Neural progenitor cell (in vitro differentiated cells): ENCODE measurements at places on chromosomes 7 and 10.
A peak's percentile ranks its signal among the peaks of the same experiment; 100 is the strongest.

GRCh38 chr10:71363936-71364335 is 32.8 kb upstream of the CDH23 start:
- no peak for DNase-seq

DNA sequence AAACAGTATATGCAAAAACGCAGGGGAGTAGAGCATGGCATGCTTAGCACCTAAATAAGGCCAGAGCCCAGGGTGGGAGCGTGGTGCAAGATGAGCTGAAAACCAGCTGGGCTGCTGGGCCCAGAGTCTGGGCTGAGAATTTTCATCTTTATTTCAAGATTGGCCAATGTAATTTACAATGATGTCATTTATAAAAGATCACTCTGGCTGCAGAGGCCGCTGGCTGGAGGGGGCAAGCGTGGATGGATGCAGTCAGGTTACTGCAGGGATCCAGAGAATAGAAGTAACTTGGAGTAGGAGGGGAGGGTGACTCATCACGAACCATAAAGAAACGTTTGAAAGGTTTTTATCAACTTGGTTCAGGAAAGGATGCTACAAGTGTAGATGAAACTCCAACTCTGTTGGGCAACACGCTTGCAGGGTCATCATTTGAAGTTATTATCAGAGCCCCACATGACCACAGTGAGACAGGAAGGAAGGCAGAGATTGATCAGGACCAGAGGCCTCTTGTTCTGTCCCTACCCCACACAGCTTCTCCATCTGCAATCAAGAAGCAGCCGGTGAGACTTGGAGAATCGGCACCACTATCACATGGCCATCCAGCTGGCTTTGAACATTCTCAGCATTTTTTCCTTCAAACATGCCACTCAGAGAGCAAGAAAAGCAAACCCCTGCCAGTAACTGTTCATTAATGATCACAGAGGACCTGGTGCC is 49.2 kb downstream of the ODAD2 start:
- no peak for DNase-seq

- DNase-seq, result no peak
These were observed 6.2 kb downstream of the SAR1A start for GRCh38 chr10:70164163-70164562.

DNA sequence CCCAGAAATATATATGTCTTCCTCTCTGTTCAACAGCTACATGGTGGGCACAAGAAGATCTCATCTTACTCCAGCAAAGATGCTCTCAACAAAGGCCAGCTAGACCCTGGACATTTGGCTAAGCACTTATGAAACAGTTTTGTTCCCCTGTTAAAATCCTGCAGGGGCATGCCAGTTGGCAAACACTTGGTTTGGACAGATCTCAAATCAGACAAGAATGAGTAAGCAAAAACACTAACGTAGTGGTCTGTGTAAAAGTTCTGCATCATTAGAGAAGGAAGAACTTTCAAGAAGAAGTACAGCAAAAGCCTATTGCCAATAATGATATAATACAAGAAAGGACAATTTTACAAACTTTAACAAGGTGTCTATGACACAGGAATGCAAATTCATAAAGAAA is 125.6 kb downstream of the CALN1 start:
- no peak for DNase-seq

GRCh38 chr7:54864663-54865062 is 105.7 kb upstream of the SEC61G start:
- DNase-seq, result no peak

GRCh38 chr7:37977243-37977642 is 56.8 kb downstream of the EPDR1 start:
- DNase-seq, result no peak

DNA sequence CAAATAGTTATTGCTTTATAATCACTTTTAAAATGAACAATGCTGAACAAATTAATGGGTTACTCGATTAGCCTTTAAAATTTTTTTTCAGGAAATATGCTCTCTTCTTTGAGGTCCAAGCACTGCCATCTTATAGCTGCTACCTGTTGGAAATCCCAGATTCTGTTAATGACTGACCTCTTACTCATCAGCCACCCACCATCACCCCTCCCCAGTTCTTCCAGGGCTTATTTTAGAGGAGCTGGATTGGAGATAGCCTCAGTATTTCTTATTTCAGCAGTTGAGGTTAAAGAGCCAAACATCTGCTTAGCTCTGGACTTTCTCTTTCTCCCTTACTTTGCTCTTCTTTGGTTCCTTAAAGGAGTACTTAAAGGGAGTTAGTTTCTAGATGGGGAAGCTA is 420.0 kb downstream of the EXOC4 start:
- DNase-seq, result no peak

DNA sequence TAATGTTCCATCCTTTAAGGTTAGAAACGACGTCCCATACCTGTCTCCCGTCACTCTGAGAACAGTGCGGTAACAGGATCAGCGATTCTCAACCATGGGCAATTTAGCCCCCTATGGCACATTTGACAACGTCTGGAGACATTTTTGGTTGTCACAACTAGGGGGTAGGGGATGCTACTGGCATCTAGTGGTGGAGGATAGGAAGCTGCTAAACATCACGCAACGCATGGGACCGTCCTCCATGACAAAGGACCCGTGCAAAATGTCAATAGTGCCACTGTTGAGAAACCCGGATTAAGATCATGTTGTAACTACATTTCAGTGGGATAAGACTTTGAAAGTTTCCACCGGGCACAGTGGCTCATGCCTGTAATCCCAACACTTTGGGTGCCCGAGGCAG is 5.0 kb upstream of the PAXIP1 start:
- peak; percentile 69 for DNase-seq

DNA sequence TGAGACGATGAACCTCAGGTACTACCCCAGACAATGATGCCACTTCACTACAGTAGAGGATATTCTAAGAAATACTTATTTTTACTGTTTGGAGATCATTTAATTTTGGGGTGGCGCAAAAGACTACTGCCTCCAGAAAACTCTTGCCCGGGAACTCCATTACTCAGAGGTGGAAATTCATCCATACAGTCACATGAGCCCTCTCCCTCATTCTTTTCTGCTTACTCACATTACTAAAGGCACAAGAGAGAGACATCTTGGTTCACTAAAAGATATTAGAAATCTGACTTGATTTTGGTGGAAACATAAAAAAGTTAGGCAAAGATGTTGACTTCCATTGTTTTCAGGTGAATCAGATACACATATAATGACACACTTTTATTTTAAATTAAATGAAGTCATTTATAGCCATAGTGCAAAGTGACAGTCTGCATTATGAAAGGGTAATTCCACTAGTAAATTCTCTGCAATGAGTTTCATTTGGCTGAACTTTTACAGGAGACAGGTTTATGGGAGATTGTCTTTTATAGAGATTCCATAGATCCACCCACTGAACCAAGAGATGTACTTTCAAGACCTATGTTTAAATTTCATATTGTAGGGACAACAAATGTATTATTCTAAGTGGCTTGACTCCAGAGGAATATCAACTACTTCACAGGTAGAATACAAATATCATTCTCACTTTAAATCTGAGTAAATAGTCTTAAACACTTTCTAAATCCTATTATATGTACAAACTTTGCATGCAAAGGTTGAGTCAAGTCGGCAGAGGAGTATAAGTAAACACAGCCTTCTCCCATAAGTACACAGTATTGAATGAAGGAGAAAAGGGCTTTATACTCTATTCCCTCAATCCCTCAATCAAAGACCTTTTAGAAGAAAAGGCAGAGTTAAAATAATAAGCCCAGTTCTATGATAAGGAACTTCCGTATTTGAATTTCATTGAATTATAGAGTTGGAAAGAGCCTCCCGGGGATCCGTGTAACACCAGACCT is 18.8 kb downstream of the NEBL start:
- DNase-seq, result no peak

- DNase-seq, result no peak
These were observed 16.0 kb downstream of the PAPSS2 start for GRCh38 chr10:87675396-87676376.

DNA sequence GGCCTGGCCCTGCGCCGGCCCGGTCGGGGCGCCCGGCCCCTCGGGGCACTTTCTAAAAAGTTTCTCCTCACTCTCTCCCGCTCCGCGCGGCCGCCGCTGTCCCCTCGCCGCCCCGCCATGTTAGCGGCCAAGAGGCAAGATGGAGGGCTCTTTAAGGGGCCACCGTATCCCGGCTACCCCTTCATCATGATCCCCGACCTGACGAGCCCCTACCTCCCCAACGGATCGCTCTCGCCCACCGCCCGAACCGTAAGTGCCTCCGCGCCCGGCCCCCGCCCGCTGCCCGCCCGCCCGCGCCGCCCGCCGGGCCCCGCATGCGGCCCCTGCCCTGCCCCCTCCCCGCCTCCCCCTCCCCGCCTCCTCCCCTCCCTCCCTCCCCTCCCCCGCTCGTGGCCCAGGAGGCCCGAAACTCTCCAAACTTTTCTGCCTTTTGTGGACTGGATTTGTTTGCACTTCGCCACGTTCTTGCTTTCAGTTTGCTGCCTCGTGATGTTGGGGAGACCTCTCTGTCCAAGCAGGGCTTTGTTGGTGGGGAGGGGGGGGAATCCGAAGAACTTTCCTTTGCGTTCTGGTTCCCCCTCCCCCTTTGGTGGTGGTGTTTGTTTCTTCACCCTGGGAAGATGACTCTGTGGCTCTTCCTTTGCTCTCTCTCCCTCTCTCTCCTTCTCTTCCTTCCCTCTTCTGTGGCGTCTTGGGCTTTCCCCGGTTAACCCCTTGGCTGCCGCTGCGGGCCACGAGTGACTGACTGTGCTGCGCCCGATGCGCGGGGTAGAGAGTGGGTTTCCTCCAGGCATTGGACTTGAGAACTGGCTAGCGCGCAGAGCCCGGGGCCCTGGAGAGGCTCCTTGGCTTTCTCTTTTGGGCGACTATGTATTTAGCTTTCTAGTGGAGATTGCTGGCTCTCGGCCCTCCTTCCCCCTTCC is 1.6 kb downstream of the TCF7L2 start:
- peak; percentile 83 for DNase-seq

DNA sequence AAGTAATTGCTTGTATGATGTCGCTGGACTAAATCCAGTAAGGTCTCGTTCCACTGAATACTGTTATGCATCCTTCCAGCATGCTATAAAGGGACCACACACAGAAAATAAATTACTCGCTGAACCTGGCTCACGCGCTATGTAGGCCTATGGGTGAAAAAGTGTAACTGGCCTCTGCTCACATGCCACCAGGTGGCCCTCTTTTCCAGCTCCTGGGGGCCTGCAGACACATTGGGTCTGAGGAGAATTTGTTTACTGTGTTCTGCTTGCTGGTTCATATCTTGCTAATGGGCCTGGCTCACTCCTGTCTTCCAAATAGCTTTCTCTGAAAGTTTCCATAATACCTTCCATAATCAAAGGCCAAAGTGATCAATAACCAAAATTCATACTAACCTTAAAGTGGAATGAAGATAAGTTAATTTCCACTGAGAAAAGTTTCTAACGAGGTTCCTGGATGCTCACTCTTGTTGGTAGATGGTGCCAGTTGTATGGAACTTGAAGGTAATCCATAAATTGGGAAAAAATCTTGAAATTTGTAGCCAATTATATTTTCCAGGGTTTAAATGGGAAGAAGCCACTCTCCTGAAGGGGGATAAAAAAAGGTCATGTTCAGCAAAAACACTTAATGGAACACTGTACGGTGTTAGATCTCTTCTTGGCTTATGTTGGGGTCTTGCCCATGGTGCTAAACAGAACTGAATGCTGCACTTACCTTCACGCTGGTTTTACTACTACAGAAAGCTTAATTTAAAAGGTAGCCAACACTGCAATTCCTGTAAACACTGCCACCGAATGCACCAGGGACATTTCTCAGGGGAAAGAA is 27.0 kb upstream of the ZPBP start:
- DNase-seq, result peak; percentile 61

- DNase-seq, result peak; percentile 90
These were observed 38.9 kb downstream of the NKX6-2 start for GRCh38 chr10:132746801-132747625.

DNA sequence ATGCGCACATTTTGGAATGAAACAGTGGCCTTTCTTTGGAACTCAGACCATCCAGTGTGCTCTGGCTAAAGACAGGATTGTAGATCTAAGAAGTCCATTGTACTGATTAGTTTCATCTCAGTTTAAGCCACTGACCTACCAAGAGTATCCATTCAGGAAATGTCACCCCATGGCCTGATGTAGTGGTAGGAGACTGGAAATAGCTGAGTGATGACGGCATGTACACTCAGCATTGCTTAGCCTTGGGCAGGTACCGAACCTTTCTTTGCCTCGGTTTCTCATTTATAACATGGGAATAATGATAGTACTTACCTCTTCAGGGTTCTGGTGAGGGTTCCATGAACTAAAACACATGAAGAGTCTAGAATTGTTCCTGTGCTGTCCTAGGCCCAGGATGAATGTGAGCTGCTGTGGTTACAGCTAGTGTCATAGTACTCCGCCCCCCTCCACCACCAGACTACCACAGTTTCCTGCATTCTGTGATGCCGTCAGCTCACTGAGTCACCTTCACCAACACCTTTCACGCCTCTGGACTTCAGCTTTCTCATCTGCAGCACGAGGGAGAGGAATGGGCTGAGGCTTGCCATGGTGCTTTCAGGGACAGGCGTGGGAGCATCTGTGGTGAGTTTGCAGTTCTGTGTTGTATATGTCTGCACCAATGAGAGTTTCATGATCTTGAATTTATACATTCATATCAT is 484.0 kb upstream of the GALNT17 start:
- no peak for DNase-seq

DNA sequence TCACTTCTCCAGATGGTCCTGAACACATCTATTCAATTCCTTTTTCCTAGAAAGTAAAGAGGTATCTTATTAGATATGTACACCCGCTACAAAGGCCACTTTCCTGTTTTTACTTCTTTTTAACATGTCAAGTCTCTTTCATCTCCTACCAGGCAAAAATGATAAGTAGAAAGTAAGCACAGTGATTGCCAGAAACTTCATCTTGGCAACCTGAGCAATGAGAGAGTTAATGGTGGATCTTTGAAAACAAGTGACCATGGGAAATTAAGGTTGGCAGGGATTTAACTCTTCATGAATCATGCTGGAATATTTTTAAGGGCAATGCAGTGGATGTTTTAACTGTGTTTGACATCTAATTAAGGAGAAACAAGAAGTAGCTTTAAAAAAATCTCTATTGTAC is 2.7 kb downstream of the SEMA3A start:
- no peak for DNase-seq

GRCh38 chr7:108569381-108570145 is at the start of the genes DNAJB9 and THAP5:
DNAJB9 (plus strand) TSS chr7:108569874; CDS start chr7:108571727, 1,853 bp downstream.
THAP5 (minus strand) TSS chr7:108569706; CDS start chr7:108569569, 137 bp downstream.
- DNase-seq, result peak; percentile 100

DNA sequence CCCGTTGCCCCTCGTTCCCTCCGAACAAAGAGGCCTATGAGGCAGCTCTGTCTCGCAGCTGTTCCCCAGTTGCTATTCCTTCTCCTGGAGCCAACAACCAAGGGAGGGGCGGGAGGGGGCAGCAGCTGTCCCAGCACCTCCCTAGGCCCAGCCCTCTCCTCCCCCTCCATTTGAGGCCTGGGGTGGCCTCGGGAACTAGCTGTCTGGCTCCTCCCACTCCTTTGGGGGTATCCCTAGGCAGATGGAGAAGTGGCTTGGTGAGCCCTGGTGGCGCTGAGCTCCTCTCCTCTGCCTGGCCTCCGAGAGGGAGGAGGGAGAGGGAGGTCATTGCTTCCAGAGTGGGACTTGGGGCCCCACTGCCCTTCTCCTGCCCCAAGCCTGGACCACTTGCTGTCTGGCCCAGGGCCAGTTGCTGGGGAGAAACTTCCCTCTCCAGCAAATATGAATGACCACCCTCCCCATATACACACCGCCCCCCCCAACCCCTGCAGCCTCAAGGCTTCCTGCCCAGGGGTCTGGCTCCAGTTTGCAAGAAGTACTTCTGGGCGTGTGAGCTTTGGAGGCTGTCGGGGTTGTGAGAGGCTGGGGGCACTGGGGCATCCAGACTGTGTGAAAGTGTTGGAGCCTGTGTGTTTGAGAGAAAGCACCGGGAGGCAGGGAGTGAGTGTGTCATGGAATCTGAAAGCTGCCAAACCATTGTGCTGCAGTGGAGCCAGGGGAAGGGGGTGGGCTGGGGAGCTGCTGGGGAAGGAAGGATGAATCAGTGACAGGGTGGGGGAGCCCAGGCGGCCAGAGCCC is 3.1 kb downstream of the FLNC start:
- peak; percentile 69 for DNase-seq
